IMR-90 (cell line): ENCODE measurements at places on chromosomes 7 and 10. TPM values are rescaled to one million over a fixed set of nuclear protein-coding genes. Genes with fewer than 3 reads are reported as not detected.

Gene NUTM2E
- not detected in 2 replicates for total RNA-seq

Gene HMX3
- not detected in 2 replicates for total RNA-seq

Gene INMT
- 1.7 and 2.2 TPM in 2 replicates for total RNA-seq

Gene MIOS
- total RNA-seq: 32.4 and 40.3 TPM in 2 replicates

Gene DKK1
- 74.7 and 116 TPM in 2 replicates for total RNA-seq

Gene TMEM184A
- total RNA-seq: 0.28 and 0.36 TPM in 2 replicates

Gene DMBT1
- under 0.01 TPM in 1 of 2 replicates, not detected in the other for total RNA-seq

Gene KEL
- total RNA-seq: not detected in 2 replicates

Gene GPR146
- total RNA-seq: 0.83 and 2.2 TPM in 2 replicates

Gene FAM25G
- total RNA-seq: not detected in 2 replicates

DNA sequence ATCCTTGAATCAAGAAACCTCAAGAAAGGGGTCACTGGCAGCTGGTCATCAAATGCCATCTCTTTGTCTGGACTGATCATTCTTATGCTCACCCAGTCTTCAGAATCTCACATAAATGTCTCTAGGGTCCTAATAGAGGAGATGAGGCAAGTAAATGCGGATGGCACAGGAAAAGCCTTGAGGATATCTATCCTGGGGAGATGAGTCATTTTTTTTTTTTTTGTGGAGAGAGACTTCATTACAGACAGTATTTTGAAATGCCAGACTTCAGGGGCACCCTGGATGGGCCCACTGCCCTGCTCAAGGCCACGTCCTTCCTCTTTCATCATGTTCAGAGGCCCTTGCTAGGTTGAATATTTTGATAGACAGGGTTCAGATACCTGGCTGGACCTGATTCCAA is 19.5 kb upstream of the PLPP4 start:
- DNase-seq: no peak

DNA sequence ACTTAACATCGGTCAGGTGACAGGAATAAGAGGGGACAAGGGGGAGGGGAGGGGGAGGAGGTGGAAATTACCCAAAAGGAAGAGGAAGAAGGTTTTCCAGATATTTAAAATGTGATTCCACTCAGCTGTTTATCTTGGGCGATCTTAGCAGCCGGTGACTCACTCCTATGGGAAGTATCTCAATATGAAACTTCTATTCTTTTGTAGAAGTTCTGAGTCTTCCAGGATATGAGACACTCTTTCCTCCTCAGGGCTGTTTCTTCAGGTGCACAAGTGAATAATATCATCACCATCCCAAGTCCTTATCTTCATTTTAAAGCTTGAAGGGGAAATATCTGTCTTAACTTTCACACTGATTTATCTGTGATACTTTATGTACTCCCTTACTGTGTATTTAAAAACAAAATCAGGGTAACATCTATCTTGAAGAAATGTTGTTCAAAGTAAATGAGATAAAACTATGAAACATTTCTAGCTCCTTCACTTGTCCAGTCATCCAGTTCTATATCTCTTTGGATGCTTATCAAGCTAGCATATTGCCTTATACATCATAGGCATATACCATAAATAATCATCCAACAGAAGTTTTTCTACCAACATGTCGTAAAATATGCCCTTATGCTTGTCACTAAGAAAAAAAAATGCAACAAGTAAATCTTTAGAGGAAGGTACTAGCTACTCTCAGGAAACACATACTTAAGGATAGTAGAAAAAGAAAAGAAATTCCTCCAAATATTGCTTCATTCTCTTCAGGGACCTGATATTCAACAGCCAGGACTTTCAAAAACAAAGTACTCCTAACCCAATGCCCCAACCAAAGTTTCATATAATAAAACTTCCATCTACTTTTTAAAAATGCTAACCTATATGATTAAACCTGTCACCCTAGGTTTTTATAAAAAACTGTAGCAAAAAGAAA is 13.7 kb downstream of the DOCK4 start:
- DNase-seq: peak; percentile 88

GRCh38 chr10:101164020-101164419 is 32.9 kb downstream of the TLX1 start:
- DNase-seq: no peak

GRCh38 chr10:75779276-75779675 is 347.9 kb downstream of the LRMDA start:
- no peak for DNase-seq

DNA sequence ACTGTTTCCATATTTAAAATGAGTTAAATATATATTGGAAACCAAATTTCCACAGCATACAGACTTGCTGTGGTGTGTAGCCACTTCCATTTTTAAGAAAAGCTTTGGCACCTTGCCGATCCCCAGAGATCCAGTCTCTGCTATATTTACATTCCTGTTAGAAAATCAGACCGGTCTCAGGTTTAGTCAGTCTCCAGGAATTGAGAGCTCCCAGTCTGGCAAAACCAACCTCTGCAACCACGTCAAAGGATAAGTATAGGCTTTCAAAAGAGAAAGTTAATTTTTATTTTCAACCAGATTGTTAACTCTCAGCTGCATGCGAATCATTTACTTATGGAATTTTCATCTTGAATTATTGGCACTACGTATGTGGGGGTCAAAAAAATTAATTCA is 28.2 kb downstream of the PUS7 start:
- DNase-seq: peak; percentile 98

GRCh38 chr10:80410578-80411145 is 2.3 kb downstream of the PRXL2A start:
- DNase-seq: no peak

DNA sequence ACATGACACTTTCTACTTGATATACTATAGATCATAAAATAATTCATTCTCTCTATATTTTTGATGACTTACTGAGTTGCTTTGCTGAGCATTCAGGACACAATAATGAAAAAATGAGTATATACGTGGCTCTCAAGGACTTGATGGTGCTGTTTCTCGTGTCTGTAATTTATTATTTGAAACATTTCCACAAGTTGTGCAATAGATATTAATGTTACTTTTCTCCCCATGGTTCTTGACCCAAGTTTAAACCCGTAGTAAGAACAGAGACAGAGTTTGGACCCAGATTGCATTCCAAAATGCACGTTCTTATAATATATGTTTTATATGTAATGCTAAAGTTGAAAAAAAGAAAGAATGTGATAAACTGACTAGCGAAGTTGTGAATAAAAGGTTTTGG is 94.2 kb upstream of the FAM3C start:
- DNase-seq: no peak

DNA sequence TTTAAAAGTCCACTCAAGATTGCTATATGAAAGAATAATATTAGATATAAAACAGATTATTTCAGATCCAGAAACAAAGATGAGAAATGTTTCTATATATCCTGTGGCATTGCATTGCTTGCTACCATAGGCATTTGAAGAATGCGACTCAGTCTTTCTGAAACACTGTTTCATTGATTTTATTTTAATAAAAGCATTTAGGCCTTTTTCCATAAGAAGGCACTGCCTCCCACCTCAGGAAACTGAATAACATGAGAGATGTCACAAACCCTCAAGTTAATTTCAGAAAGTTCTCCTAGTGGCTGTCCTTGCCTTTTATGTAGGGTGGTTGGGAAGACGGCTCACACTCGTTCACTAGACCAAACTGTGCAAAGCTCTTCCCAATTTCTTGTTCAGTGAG is 23.3 kb downstream of the PRPS1L1 start:
- peak; percentile 17 for DNase-seq

DNA sequence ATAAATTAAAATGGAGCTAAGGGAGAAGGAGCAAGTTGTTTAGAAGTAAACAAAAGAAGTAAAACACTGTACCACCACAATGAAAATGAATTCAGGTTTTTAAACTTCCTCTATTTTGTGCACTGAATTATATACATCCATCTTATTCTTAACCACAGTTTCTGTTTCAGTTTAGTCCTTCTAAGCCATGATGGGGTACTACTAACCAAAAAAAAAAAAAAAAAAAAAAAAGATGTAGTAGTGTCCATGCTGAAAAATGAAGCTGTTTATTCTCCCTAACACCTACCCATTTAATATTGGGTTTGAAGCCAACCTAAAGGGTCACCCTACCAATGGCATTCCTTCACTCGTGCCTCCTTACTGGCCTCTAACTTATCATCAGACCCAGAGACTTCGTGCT is 3.4 kb upstream of the BMPR1A start:
- DNase-seq: no peak

DNA sequence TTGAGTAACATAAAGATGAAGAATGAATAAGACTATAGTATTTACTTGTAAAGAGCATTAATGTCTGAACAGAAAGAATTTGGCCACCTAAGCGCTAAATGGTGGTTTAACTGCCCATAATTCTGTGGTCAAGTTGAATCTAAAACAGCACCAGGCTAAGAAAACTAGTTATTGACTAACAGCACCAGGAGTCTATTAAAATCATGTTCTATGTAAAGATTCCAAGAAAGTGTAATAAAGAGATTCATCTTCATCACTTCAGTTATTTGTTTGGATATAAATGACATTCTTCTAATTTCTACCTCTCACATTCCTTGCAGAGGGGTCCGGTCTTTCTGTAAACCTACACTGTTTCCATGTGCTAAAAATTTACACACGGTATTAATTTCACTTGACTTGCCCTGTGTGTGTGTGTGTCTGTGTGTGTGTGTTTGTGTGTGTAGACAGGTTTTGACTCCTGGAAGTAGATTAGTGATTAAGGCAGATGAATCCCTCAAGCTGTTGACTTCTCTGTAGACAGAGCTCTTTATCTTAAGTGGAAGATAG is 84.4 kb downstream of the KLF6 start:
- no peak for DNase-seq

GRCh38 chr7:9189703-9190102 is 756.3 kb downstream of the NXPH1 start:
- DNase-seq: no peak

DNA sequence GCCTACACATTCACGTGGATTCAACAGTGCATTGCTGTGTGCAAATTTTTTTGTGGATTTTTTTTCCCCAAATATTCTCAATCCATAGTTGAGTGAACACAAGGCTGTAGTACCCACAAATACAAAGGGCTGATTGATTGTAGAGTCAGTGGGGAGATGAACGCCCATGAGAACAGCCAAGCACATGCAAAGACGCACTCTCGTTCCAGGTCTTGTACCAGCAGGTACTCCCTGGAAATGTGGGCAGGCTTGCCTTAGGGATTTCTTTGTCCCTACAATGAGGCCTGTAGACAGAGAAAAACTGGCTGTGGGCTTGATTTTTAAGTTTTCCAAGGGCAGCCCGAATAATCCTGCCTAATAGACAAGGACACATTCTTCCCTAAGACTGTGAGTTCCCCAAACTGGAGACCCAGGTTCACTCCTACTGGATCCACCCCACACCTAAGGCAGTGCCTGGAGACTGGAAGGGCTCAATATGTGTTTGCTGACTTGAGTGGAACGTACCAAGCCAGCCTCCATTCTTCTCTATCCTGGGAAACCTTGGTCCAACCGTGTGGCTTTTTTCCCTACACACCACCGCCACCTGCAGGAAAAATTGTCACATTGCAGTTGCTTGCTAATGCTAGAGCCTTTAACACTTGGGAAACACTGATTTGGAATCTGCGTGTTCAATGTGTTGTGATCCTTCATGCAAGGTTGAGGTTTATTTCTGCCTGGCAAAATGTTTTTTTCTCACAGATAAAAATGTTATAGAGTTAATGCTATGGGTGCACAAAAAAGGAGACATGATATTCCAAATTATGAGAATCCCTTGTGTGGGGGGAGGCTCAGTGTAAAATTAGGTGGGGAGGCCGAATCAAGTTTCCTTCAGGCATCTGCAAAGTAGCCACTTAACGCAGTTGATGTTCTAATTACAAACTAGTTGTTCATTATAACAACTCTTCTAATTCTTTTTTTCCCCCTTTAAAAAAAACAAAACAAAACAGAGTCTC is 49.3 kb downstream of the PPP1R17 start:
- peak; percentile 51 for DNase-seq

- no peak for DNase-seq
Observed at GRCh38 chr7:76280408-76280807, 22.1 kb upstream of the HSPB1 start.

GRCh38 chr7:131482800-131483199 is 73.6 kb downstream of the PODXL start:
- DNase-seq: no peak

- DNase-seq: no peak
Observed at GRCh38 chr7:150852371-150852905, at the start of gene AOC1. TSS of gene AOC1 (plus strand) at chr7:150852517. CDS start at chr7:150856471, 3,954 bp downstream.

DNA sequence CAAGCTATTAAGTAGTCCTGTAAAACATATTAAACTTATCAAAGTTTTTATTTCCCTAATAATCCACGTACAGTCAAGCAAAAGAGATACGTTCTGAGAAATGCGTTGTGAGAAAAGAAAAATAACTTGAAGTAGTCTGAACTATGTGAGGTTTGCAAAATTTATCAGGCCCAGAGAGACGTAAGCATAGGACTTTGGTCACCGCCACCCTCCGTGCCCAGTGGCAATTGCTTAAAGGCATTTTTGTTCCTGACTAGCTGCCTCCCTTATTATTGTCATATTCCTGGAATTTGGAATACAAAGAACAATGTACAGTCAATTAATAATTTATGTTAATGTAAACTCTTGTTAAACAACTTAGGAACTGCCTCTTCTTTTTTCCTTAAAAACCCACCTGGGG is 22.8 kb downstream of the HIBADH start:
- DNase-seq: no peak

DNA sequence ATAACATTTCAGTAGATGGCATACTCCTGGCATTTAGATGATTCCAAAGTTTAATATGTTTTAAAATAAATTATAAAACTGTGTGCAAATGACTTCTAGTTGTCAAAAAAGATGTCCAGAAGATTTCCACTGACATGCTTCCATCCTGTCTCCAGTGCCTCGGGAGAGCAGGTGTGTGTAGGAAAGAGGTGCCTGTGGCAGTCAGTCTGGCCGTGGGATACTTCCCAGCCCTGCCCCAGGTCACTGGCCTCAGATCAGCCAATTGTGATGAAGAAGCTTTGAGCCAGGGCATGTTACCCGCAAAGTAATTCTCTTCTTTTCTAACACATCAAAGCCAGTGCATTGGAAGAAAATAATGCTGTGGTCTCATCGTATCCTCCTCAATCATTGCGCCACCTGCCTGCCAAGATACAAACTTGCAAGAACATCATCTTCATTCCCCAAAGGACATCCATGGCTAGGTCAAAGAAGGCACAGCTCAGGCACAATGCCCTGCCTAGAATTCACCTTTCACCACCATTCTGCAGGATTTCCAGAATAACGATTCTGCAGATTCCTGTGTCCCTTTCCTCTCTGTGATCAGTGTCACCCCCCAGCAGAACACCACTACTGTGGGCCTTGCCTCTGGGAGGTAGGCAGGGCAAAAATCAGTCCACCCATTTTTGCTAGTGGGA is 6.3 kb upstream of the KCNMA1 start:
- DNase-seq: peak; percentile 73

GRCh38 chr7:142513178-142513955 is 235.9 kb upstream of the PRSS1 start:
- no peak for DNase-seq

DNA sequence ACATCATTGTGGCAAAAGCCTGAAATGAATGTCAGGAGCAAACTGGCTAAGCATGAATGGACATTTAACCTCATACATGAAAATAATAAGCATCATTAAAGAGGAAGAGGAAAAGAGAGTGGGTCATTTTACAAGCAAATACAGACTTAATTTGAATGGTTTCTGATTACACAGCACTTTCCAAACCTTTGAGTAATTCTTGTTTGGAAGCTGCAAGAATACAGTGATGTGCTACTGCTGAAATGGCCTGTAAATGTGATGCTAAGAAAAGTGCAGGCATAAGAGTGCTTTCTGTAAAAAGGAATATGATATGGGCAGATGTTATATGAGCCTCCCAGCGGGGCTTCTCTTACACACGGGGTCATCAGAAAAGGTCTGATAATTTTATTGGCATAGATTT is 30.2 kb downstream of the TAS2R16 start:
- DNase-seq: no peak
